ENCODE measurements at places on chromosomes 11 and 22.

GRCh38 chr11:44555031-44555800 lies 10.2 kb upstream of the CD82 start:
- no peak for DNase-seq

DNA sequence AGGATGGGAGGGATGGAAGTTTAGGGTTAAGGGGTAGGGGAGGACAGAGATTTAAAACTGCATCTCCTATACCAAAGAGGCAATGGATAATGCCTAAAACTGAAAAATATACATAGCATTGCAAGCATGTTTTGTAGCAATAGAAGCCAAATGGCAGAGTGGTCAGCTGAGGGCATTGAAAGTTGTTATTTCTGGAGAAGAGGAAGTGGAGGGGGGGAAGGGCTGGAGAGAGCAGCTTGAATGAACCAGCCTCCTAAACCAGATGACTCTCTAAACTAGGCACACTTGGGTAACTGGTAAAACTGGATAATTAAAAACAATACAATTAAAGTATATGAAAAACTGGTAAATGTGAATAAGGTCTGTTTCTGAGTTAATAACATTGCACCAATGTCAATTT lies 70.3 kb upstream of the TP53I11 start:
- no peak for DNase-seq

DNA sequence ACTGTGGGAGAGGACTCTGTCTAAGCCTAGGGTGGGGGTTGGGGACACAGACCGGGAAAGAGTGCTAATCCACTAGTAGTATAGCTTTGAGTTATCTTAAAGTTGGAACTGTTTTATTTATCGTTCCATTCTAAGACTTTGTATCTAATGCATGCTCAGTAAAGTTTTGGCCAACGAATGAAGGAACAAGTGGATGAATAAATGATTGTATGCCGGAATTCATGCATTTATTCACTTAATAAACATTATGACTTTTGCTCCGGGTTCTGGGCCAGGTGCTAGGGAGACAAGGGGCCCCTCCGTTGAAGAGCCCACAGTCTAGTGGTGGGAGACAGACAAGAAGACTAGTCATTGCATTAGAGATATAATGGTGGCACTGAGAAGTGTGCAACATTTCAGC lies 645 bp downstream of the RNF121 start:
- DNase-seq = no peak

DNA sequence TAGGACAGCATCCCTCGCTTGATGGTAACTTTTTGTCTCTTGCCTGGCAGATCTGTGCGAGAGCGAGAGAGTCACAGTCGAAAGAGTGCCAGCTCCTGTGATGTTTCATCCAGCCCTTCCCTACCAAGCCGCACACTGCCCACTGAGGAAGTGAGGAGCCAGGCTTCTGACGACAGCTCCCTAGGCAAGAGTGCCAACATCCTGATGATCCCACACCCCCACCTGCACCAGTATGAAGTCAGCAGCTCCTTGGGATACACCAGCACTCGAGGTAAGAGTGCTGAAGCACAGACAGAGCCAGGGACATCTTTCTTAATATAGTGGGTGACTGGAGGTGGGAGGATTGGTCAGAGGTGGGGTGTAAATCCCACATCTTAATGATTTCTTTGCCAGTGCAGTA lies 61.1 kb downstream of the DEPDC5 start:
- DNase-seq = no peak

- no peak for DNase-seq
Observed at GRCh38 chr11:61853698-61854169, 25.6 kb downstream of the FADS2 start.

DNA sequence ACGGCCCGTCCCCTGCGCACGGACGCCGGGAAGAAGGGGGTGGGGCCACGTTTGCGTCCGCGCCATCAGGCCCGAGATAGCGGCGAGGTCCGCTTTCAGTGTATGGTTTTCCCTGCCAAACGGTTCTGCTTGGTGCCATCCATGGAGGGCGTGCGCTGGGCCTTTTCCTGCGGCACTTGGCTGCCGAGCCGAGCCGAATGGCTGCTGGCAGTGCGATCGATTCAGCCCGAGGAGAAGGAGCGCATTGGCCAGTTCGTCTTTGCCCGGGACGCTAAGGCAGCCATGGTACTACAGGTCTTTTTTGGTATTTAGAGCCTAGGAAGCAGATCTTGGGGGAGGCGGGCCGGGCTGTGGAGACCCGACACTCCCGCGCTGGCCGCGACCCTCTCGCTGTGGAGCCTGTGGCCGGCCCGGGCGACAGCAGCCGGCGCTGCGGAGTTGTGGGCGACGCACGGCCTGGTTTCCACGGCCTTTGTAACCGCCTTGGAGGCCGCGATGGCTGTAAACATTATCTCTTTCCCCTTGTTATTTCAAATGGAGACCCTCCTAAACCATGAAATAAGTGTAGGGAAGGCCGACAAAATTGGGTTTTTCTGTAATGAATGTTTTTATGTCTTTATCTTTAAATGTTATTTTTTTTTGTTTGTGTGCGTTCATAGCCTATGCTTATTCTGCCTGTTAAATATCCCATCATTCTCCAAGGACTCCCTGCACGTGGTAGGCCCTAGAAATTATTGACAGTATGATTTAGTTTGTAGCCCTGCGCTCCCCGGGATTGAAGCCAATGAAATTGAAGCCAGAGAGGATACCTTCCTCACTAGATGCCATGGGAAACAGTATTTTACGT lies at the start of gene AASDHPPT:
Gene AASDHPPT, plus strand, starts transcription at position 54 of the 847 bp plus-strand sequence. Its CDS starts 49 bp downstream, at position 103.
- peak; percentile 24 for DNase-seq

DNA sequence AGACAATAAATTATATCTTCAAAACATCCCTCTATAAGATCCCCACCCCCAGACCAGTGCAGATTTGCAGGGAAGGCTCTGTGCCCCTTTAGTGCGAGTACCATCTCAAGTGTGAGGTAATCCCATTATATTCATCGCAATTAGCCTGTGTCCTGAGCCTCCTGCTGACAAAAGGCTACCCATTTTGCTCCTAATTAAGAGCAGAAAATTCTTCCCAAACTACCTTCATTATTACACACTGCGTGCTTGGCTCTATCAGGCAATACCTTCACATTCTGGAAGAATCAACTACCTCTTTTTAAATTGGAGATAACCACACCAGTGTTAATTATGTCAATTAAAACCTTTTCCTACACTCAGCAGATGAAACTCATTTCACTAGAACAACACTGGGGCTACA lies 1133.4 kb upstream of the CCDC90B start:
- no peak for DNase-seq

DNA sequence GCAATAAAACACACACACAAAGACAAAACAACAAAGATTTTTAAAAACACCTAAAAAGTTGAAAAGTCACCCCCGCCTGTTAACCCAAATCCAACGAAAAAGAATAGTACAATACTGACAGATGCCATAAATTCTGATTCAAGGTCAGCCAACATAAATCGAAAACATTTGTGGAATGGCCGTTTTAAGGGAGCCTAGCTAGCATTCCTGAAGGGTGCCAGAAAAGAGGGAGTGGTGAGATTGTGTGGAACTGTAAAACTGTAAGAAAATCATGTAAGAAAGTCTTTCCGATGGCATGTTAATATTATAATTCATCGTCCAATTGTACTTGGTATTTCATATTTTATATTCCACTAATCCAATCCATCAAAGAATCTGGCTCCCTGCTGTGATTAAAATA lies 75.1 kb downstream of the RAB38 start:
- DNase-seq = no peak

GRCh38 chr11:70200212-70200844 lies 2.8 kb upstream of the FADD start:
- DNase-seq = peak; percentile 50

DNA sequence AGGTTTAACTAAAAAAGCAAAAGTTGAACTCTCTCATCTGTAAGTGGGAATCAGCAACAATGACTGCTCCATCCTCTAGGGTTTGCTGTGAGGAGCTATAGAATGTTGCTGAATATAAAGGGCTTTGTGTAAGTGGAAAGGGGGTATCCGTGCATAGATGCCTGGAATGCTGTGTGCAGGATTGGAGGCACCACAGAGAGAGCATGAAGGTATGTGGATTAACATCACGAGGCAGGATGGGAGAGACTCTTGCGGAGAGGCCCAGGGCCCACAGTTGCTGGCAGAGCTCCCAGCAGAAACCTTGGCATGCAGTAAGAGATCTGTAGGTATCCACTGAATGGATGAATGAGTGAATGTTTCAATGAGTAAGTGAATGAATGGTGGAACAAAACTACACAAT lies 298.7 kb upstream of the DDI1 start:
- DNase-seq = no peak

- no peak for DNase-seq
Observed at GRCh38 chr22:29598684-29599020, 4.8 kb upstream of the NF2 start.

DNA sequence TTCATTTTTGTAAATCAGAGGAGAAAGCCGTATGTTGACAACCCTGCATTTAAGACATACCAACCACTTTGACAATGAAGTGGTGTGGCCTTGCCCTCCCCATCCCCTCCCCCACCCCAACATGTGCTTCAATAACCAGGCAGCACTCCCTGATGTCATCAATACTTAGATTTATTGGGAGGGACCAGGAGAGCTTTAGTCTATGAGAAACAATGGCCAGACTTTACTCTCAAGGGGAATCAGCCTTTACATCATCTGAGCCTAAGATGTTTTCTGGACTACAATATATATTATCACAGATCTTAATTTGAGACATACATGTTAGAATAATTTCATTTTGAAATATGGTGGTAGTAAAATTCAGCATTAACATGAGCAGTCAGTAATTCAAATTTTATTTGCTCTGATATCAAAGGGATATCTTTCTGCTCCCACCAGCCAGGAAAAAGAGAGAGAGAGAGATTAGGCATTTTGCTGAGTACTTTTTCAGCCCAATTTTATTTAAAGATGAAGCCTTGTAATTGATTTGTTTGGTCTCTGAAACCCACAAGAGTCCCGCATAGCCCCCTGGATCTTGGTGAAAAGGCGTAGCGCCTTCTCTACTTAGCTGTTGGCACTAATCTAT lies 38.1 kb downstream of the PARVA start:
- no peak for DNase-seq

DNA sequence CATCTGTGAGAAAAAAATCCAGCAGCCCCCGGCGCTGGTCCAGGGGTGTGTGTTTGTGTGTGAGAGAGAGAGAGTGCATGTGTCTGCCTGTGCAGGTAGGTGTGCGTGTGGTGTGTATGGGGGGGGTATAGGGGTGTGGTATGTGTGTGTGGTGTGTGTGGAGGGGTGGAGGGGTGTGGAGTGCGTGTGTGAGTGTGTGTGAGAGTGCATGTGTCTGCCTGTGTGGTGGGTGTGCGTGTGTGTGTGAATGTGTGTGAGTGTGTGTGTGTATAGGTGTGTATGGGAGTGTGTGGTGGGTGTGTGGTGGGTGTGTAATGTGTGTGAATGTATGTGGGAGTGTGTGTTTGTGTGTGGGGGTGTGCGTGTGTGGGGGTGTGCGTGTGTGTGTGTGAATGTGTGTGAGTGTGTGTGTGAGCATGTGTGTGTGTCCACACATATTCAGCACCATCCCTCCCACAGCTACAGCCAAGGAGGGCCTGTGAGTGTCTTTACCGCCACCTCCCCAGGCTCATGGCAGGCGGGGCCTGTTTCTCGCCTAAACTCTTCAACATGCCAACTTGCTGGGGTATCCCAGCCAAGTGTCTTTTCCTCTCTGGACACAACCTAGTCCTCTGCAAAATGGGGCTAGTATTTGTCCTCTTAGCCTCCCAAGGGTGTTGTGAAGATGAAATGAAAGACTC lies 11.9 kb downstream of the LMO1 start:
- DNase-seq = no peak

DNA sequence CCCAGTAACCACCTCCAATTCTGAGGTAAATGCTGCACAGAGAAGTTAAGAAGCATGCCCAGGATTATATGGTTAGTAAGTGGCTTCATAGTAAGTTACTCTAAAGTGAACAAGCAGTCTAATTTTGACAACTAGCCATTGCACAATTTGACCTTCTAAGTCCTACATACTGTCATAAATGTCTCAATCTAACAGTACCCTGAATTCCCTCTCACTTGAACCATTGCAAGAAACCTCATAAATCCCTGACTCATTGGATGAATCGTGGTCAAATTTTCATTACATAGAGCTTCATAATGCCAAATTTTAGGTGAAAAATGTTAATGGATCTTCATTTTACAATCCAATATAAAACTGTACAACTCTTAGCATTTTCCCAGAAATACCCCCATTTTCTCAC lies 217.3 kb upstream of the GRIA4 start:
- no peak for DNase-seq

- DNase-seq = no peak
Observed at GRCh38 chr22:27100789-27101188, 443.4 kb downstream of the MIAT start.

GRCh38 chr11:114399490-114400215 lies 658 bp downstream of the C11orf71 start:
- DNase-seq = peak; percentile 27

DNA sequence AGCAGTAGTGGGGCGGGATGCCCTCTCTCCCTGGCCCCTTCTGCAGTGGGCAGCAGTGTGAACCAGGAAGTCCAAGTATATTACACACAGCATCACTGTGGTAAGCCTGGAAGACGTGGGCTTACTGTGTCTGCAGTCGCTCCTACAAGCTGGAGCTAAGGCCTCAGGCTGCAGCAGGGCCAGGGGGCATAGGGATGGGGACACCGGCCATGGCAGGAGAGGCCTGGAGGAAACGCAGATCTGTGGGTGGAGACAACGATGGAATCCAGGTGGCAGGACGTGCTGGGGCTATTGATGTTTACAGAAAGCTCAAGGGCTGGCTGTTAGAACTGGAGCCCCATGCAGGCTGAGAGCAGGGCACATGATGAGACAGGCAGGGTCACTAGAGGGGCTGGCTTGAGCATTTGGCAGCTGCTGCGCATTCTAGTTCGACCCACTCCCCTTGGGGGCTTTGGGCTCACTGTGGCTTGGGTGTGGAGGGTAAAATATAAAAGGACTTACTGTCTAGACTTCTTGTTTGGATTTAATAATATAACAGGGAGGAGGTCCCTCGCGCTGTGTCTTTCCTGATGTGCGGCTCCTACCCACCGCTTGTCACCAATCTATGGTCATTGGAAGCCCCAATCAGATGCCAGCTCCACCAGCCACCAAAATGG lies 539.5 kb downstream of the TBC1D22A start:
- DNase-seq = no peak

All from LoVo (cell line).